ENCODE measurements at places on chromosomes 13 and 19.

DNA sequence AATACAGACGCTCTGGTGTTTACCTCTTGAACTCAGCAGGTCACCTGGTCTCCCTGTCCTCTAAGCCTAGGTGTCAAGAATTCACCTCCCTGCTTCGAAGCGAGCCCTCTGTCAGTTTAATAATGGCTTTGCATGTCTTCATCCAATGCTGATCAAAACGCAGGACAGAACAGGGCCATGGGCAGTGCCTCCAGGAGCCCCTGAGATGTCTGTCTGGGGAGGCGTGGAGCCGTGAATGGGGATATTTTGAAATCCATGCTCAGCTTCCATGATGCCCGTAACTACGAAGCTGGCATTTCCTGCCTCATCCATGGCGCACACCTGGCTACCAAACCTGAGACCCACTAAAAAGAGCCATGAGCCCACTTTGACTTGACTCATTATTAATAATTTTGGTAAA is 113.7 kb downstream of the RAB20 start:
- DNase-seq: no peak

DNA sequence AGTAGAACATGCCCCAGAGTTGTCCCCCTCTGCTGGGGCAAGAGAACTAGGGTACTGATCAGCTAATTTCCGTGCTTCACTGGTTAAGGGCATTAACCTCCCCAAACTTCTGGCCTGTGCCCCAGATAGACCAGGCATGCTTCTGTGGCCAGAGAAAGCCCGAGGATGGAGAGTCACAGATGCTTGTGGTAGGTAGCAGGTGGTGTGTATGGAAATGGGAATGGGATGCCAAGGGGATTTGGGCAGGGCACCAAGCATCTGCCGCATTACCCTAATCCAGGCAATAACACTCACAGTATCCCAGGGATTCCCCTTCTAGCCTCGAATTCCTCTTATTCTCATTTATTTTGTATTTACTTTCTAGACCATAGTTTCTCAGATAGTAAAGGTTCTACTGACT is 124.8 kb upstream of the KLF12 start:
- no peak for DNase-seq

DNA sequence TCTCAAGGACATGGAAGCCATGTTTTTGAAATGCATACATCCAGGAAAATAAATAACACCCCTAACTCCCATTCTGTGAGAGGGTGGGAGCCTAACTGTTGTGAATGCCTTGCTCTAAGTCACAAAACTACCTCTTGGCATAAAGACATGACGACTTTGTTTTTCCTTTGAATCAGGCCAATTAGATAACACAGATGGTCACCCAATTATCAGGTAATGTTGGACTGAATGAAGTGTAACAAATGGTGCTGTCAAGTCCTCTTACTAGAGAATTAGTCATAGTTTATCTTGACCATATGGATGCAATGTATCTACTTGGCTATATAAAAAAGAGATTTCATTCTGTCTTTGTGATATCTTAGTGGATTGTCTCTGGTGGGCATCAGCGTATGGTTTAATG is 553.6 kb upstream of the ATXN8OS start:
- no peak for DNase-seq

GRCh38 chr13:106958621-106959048 is 390.7 kb upstream of the ARGLU1 start:
- DNase-seq: no peak
